CD8-positive, alpha-beta memory T cell (primary cell): ENCODE measurements at places on chromosomes 6 and 20.

DNA sequence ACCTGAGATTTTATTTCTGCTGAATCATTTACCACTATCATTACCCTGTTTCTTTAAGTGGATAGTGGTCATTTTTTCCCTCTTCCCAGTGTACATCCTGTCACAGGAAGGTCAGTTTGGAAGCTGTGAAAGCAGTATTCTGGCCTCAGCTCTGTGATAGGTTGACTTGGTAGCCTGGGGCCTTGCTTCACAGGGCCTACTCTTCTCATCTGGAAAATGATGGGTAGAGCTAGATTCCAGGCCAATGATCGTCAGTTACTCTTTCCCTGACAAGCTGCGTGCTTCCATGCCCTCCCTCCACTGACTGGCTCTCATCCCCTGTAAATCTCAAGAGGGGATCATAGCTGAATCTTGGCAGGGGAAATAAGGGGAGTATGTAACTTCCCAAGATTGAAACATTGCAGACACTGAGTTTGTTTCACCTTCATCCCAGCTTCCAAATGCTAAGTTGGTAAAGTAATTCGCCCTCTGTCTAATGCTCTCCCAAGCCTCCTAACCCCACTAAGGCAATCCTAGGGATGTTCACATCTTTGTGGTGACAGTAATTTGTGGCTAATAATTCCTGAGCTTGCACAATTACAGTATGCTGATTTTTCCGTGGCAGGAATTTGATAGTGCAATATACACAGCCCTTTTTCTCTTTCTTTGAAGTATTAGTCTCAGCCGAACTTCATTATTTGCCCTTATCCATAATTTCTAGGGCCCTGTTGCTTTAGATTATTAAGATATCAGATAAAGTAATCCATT, 51.2 kb downstream of the VAPB start:
- H3K27ac ChIP-seq: no peak overlapping the region
- no peaks in the 10 kb centered on the region for H3K27me3 ChIP-seq
- no peak overlapping the region for H3K4me3 ChIP-seq
- peaks cover 12% of the 10 kb centered on the region for H3K36me3 ChIP-seq
- H3K4me1 ChIP-seq: no peaks in the 10 kb centered on the region
- no peak for DNase-seq

- H3K27me3 ChIP-seq: no peaks in the 10 kb centered on the region
- no peaks in the 10 kb centered on the region for H3K4me1 ChIP-seq
- DNase-seq: no peak
- no peaks in the 10 kb centered on the region for H3K36me3 ChIP-seq
Observed at GRCh38 chr20:49630396-49630951, 62.5 kb upstream of the PTGIS start.

GRCh38 chr20:25239387-25240370, 8.2 kb upstream of the PYGB start:
- no peak overlapping the region for H3K4me3 ChIP-seq
- H3K4me1 ChIP-seq: no peaks in the 10 kb centered on the region
- H3K27me3 ChIP-seq: no peaks in the 10 kb centered on the region

DNA sequence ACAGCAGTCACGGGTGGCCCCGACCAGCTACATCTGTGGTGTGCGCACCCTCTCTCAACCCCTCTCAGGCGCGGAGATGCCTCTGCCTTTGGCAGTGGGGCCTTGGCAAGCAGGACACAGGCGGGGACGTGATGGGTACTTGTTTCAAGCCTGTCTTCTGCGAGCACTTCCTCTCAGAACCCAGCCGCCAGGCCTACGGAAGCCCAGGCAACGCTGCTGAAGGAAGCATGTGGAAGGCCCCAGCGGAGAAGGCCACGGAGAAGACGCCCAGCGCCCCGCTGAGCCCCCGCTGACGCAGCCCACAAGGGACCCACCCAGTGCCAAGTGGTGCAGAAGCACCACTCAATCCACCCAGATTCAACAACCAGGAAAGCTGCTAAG, 13.0 kb downstream of the SERPINB6 start:
- H3K27me3 ChIP-seq: no peaks in the 10 kb centered on the region
- peaks cover 7% of the 10 kb centered on the region for H3K4me1 ChIP-seq
- H3K27ac ChIP-seq: no peak overlapping the region
- no peak for DNase-seq
- no peak overlapping the region for H3K4me3 ChIP-seq
- H3K36me3 ChIP-seq: no peaks in the 10 kb centered on the region
